Activated CD4-positive, alpha-beta T cell treated with anti-CD3 and anti-CD28 coated beads, Interleukin-2, amount 10 ng/mL, durations not matched to agents 7 days and 5 days (primary cell): ENCODE measurements at places on chromosomes 12 and 14. TPM values are rescaled to one million over a fixed set of nuclear protein-coding genes. Genes with fewer than 3 reads are reported as not detected.

DNA sequence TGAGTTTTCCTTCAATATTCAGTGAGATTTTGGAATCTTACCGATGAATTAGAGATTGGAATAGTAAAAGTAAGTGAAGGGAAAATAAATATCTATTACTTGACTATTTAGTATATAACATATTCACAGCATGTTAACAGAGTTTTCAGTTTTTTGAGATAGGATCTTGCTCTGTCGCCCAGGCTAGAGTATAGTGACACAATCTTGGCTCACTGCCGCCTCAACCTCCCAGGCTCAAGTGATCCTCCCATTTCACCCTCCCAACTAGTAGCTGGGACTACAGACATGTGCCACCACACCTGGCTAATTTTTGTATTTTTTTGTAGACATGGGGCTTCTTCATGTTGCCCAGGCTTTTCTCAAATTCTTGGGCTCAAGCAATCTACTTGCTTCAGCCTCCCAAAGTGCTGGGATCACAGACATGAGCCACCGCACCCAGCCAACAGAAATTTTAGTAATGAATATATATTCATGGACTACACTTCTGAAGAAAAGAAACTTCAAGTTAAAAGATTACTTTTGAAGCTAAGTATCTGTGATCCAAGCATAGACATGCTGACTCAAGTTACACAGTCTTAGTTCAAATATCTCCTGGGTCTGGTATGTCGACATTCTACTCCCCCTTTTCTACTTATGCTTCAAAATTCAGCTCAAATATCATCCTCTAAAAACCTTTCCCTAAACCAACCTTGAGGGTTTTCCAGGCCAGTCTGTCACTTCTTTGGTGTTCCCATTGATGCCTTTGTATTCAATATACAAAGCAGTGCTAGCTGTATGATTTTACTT is 13.8 kb downstream of the UBE2N start:
- peaks cover 14% of the 10 kb centered on the region for H3K36me3 ChIP-seq
- H3K27ac ChIP-seq = no peak overlapping the region
- no peak for DNase-seq
- peaks cover 66% of the 10 kb centered on the region for H3K4me1 ChIP-seq
- H3K27me3 ChIP-seq = no peaks in the 10 kb centered on the region

DNA sequence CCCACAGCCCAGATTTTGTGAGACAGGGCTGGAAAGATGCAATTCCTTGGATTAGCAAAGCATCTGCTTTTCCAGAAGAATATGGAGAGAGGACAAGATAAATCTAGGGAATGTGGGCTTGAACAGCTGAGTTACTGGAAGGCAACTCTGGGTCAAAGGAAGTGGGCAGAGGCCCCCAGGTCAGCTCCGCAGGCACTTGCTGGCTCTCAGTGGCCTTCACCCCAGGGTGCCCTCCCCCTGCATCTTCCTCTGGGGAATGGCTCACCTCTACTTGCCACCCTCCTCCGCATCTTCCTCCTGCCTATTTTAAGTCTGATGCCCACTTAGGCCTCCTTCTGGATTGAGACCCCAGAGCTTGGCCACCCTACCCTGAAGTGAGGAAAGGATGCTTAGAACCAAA is 10.5 kb upstream of the PNMA1 start:
- no peak overlapping the region for H3K4me3 ChIP-seq
- no peaks in the 10 kb centered on the region for H3K27me3 ChIP-seq
- no peak overlapping the region for H3K27ac ChIP-seq
- peaks cover 75% of the 10 kb centered on the region for H3K36me3 ChIP-seq
- peaks cover 35% of the 10 kb centered on the region for H3K4me1 ChIP-seq
- DNase-seq = no peak

- H3K4me1 ChIP-seq = peaks cover 8% of the 10 kb centered on the region
- no peaks in the 10 kb centered on the region for H3K27me3 ChIP-seq
- DNase-seq = no peak
- peaks cover 26% of the 10 kb centered on the region for H3K36me3 ChIP-seq
- H3K4me3 ChIP-seq = no peak overlapping the region
- H3K27ac ChIP-seq = no peak overlapping the region
These were observed 69.7 kb downstream of the SEC23A start for GRCh38 chr14:39033371-39033770.

The TCTN2 gene
- total RNA-seq = 4.7 TPM

GRCh38 chr12:98228683-98229539 is 286.5 kb upstream of the TMPO start:
- H3K36me3 ChIP-seq = no peaks in the 10 kb centered on the region
- H3K27me3 ChIP-seq = peaks cover 3% of the 10 kb centered on the region
- no peak overlapping the region for H3K27ac ChIP-seq
- no peaks in the 10 kb centered on the region for H3K4me1 ChIP-seq
- no peak overlapping the region for H3K4me3 ChIP-seq
- DNase-seq = no peak

- H3K4me3 ChIP-seq = no peak overlapping the region
- H3K4me1 ChIP-seq = no peaks in the 10 kb centered on the region
- H3K27ac ChIP-seq = no peak overlapping the region
These were observed 94.6 kb upstream of the PRICKLE1 start for GRCh38 chr12:42683933-42684801.

DNA sequence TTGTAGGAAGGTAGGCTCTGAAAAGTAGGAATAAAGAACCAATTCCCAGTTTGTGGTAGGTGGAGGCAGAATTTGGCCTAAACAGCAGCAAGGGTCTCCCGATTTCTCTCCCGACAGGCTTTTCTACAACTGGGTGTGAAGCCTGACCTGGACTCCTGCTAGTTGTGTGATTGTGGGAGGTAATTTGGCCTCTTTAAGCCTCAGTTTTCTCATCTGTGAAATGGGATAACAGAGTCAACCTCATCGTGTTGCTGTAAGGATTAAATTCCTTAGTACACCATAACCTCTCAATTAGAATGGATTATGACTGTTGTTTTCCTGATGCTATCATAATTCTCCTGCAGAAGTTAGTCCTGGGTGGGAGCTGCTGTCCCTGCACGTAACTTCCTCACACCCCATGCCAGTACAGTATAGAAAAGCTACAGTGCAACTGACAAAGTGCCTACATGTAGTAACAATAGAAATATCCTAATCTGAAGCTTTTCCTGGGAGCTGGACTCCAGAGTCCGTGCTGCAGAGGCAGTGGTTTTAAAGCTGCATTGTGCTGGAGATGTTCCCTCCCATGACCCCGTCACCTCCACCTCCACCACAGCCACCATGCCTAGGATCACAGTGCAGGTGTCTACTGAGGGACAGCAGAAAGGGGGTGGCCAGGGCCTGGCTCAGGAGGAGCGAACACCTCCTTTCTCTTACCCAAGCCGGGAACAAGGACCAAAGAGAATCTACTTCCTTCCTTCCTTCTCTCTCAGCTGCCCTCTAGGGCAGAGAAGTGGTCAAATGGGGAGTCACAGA is 76.5 kb downstream of the FBXL14 start:
- no peak overlapping the region for H3K4me3 ChIP-seq
- no peak overlapping the region for H3K27ac ChIP-seq
- DNase-seq = no peak
- no peaks in the 10 kb centered on the region for H3K36me3 ChIP-seq
